ENCODE measurements at places on chromosomes 11 and 22.
A peak's percentile ranks its signal among the peaks of the same experiment; 100 is the strongest.

GRCh38 chr11:66532784-66533183 lies 13.1 kb downstream of the ZDHHC24 start:
- no peak for DNase-seq

GRCh38 chr22:46075764-46076531 lies 74.4 kb upstream of the PPARA start:
- DNase-seq = peak; percentile 30

DNA sequence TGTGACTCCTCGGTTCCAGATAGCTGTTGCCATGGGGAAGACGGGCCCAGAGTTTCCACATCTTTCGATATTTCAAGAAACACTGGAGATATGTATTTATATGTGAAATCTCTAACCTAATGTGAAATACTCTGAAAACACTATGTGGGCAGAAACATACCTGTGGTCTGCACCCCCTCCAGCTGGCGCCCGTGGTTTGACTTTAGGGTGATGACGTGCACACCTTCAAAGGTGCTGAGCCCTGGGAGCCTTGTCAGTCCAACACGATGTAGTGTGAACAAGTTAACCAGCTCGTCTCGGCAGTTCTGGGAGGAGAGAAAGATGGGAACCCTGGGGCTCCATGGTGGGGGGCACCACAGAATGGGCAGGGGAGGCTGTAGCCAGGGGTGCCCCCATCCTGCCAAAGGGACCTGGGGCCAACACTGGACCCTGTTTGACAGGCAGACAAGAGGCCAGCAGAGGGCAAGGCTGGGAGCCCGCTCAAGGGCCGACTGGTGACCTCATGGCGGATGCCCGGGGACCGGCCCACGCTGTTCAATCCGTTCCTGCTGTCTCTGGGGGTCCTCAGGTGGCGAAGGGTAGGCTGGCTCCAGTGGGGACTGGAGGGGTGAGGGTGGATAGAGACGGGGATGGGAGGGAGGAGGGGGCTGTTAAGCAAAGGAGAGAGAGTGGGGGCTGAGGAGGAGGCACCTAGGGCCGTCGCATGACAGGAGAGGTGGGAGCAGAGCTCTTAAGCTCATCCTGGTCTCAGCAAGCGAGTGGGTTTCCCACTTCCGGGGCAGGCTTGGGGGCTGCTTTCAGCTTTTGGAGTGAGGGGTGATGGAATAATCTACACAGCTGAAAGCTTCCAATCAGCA lies 43.8 kb downstream of the TRIOBP start:
- no peak for DNase-seq

DNA sequence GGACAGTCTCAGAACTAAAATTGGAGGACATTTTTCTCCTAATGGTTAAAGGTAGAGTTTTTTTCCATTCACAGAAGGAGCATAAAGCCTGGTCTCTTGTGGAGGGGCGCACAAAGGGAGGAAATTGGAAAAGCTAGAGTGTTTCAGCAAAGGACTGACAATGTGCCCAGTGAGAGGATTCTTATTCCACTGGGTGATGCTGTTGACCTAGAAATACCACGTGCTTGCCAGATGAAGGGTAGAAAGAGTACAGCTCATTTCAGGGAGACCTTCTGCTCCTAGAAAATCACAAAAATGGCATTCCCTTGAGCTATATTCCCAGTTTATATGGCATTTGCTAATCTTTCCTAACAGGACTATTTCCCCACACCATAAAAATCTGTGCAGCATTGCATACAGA lies 21.1 kb downstream of the MS4A6E start:
- DNase-seq = no peak

DNA sequence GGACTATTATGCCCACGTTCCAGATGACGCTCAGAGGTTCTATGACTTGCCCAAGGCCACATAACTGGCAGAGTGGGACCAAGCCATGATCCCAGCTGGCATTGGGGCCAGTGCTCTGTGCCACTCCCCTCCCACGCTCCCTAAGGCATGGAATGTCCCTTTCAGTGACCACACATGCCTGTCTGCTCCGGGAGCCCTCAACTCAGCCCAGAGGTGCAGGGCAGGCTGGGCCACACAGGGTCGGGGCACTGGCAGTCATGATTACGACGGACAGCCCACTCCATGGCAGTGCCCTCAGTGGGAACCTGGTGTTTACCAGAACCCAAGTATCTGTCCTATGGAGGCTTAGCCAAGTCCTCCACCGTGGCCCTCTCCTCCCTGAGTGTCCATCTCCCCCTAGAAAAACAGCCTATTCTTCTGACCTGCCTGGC lies 10.0 kb downstream of the RHBDD3 start:
- no peak for DNase-seq

DNA sequence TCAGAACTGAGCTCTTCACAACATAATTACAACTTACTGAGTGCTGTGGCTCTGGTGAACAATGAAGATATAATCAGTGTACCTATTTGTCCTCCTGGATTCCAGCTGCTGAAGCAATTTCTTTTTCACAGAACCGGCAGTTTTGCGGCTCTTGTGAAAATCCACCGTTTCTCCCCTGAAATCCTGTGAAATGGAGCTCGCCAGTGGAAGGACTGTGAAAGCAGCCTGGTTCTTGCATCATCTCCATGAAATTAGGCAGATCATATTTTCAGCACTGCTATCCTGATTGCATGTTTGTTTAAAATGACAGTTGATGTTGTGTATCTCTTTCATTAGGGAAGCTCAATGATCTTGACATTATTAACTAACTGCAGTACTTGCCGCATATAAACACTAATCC lies 120.2 kb upstream of the SNX19 start:
- DNase-seq = no peak

GRCh38 chr11:94926698-94927237 lies 46.6 kb downstream of the CWC15 start:
- peak; percentile 87 for DNase-seq

DNA sequence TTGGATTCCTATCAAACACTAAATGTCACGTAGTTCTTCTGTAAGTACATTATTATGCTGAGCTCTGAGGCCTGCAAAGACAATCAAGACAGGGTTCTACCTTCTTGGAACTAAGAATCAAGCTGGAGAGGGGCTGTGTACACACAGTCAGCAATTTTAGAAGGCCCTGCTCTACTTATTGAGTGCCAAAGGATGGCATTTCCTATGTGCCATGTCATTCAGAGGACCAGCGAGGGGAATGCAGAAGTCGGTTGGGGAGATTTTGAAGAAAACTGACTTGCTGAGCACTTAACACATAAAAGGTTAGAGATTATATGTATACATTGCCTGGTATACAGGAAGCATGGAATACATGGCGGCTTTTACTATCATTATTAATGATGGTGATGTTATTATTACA lies 5.3 kb downstream of the SLC37A2 start:
- DNase-seq = no peak

DNA sequence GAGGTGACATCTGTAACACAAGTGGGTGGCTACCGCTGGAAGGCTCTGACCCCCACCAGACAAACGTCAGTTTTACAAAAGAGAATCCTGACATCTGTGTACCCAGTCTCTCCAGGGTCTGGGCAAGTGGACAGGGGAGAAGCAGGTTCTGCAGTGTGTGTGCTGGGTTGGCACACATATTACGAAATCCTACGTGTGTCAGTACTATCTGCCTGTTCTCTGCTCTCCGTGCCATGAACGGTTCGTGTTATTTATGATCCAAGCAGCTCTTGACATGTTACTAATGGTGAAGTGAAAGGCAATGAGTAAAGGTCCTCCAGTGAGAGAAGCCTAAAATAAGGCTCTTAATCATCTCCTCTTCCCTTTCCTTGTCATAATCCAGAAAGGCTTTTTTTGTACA lies 201.5 kb upstream of the MTMR2 start:
- DNase-seq = no peak
